ENCODE measurements at places on chromosomes 3 and 15.

DNA sequence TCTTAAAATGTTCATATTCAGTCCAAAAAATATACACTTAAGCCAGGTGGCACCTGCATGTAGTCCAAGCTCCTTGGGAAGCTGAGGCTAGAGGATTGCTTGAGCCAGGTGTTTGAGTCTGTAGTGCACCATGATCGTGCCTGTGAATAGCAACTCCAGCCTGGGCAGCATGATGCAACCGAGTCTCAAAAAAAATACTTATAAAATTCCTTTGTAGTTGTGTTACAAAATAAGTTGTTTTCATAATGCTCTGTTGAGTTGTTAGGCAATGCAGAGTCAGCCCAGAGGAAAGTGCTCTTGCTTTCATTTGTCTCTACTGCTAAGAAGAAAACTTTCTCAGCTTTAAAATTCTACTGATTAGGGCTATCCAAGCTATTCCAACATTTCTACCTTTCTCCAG, 442.8 kb upstream of the ARRDC4 start:
- DNase-seq = no peak

GRCh38 chr3:10195366-10196089, 30.8 kb downstream of the IRAK2 start:
- DNase-seq = no peak

DNA sequence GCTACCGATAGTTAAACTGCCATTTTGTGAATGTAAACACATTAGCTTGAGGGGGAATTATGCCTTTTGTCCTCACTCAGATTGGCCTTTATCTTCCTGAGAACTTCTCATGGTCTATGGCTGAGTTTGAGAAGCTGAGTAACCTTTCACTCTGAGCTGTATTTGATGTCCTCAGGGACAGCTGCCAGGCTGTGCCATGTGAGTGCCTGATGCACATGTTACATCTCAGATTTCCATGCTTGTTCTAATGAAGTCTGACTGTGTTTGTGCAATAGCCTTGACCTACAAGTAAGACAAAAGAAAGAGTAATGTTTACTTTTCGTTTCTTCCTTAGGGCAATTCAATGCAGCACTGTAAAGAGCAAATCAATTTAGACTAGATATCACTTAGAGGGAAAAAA, 44.1 kb upstream of the ARL6 start:
- DNase-seq = no peak

GRCh38 chr15:99052205-99052604, 44.6 kb upstream of the PGPEP1L start:
- no peak for DNase-seq

DNA sequence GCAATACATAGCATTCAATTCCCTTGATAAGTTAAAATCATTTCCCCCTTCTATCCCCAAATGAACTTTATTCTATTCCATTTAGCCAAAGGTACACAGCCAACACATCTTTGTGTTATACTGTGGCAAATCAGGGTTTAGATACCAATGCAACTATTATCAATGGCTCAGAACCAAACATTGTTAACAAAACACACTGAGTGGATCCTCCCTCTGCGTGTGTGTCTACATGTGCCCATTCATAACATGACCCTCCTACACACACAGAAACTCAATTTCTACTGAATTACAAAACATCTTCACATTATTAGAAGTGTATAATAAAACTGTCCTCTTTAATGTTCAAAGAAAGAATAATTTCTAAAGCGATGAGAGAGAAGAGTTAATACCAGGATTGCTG, 1.3 kb downstream of the TTBK2 start:
- no peak for DNase-seq

- DNase-seq = no peak
These were observed 501.3 kb upstream of the TPRG1 start for GRCh38 chr3:188670446-188670845.

DNA sequence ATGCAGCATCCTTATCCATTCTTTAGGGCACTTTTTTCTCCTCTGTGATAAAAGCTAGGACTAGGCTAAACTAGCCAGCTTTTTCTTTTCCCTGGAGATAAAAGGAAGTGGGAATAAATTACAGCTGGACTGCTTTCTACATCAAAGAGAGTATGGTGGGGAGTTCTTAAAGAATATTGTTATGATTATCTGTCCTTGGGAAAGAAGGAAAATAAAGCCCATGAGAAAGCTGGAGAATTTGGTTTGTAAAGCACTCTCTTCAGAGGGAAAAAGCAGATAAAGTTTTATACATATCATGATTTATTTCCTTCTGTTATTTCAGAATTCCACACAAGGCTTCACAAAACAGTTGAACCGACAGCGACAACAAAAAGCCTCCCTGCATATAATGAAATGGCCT, 923.0 kb downstream of the DIPK2A start:
- no peak for DNase-seq

GRCh38 chr3:46856576-46857471, 6.4 kb downstream of the MYL3 start:
- peak; percentile 4 for DNase-seq

DNA sequence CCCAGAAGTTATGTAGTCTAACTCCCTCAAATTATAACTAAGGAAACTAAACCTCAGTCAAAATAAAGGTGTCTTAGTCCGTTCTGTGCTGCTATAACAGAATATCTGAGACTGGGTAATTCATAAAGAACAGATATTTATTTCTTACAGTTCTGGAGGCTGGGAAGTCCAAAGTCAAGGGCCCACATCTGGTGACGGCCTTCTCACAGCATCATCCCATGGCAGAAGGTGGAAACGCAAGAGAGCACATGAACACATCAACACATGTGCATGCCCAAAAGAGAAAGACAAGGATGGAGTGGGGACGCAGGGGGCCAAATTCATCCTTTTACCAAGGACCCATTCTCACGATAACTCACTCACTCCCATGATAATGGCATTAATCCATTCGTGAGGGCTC, 73.1 kb downstream of the PCOLCE2 start:
- no peak for DNase-seq

- no peak for DNase-seq
These were observed 64.7 kb downstream of the GPR176 start for GRCh38 chr15:39855400-39855799.

- no peak for DNase-seq
These were observed 179.8 kb upstream of the SLC2A2 start for GRCh38 chr3:171206283-171206682.

GRCh38 chr3:188403404-188403803, 249.4 kb downstream of the LPP start:
- no peak for DNase-seq

- no peak for DNase-seq
These were observed 441.4 kb downstream of the GABRG3 start for GRCh38 chr15:27412415-27412814.

Data from activated T-cell treated with anti-CD3 and anti-CD28 coated beads, Interleukin-2, amount 50 U/mL, for 1 hour (primary cell).